Activated CD8-positive, alpha-beta memory T cell treated with anti-CD3 and anti-CD28 coated beads, Interleukin-2, amount 50 U/mL, for 48 hours (primary cell): ENCODE measurements at places on chromosomes 4 and X.

DNA sequence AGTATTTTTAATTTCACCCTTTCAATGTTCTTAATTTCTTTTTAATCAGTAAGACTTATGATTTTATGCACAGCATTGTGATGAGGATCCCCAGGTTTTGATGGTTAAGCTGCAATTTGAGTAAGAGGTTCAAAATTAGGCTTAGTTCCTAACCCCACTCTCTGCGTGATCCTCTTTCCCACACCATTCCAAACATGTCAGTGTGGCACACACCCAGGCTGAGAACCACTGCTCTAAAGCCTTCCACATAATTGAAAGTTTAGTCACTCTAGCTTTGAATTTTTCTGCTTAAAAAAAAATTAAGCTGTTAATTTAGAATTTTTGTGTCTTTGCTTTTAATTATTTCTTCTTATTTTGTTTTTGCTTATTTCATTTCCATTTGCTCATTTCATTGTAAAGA is 68.8 kb upstream of the SLC7A11 start:
- DNase-seq = no peak

DNA sequence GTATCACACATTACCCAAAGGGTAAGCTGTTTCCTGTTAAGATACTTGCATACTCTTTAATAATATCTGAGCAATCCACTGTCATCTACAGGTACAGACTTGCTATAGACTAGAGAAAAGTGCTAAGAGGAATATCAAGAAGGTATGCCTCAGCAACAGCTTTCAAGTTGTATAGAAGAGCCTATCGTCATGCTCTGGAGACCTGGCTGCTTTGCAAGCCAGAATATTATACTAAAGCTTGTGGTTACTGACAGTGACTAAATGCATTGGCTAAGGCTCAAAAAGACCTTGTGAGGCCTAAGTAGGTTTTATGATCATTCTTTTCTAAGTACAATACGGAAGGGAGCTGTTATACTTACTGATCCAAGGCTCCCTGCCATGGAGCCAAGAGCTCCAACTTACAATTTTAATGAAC is 11.3 kb downstream of the LAMP2 start:
- no peak for DNase-seq

DNA sequence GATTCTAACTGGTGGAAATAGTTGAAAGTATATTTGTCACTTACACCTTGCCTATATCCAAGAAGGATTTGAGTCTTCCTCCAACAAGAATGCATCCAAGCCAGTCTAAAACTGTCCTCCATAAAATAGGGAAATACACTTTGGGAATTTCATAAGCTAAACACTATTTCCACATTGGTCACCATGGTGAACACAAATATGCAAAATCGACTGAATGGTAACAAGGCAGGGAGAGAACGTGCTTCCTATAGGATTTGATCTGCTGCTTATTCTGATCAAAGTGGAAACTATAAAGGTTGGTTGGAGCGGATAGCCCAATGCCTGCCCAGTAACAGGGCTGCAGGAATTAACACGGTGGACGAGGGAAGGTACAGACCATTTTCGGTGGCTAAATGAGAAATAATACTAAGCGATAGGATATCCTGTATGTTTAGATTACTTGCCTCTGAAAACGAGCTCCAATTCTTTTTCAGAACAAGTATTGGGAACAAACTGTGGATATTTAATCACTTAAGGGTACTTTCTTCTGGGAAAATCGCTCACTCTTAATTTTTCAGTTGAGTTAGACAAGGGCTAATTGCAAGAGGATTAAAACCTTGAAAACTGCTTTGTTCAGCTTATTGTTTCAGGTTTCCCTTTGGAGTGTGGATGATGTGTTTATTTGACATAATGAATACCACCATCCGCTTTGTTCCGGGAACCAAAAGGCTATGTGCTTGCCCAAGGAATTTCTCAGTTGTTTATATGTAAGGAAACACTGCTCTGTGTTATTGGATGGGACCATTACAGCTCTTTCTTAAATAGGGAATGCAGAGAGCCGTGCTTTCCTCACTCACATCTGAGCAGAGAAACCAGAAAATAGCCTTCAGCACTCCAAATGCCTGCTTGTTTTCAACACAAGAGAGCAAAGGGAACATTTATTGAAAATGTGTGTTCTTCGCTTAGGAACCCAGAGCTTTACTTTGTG is 194.4 kb downstream of the CBR4 start:
- DNase-seq = no peak

- DNase-seq = peak; percentile 41
These were observed 717 bp downstream of the EDA start for GRCh38 chrX:69616457-69617203.

DNA sequence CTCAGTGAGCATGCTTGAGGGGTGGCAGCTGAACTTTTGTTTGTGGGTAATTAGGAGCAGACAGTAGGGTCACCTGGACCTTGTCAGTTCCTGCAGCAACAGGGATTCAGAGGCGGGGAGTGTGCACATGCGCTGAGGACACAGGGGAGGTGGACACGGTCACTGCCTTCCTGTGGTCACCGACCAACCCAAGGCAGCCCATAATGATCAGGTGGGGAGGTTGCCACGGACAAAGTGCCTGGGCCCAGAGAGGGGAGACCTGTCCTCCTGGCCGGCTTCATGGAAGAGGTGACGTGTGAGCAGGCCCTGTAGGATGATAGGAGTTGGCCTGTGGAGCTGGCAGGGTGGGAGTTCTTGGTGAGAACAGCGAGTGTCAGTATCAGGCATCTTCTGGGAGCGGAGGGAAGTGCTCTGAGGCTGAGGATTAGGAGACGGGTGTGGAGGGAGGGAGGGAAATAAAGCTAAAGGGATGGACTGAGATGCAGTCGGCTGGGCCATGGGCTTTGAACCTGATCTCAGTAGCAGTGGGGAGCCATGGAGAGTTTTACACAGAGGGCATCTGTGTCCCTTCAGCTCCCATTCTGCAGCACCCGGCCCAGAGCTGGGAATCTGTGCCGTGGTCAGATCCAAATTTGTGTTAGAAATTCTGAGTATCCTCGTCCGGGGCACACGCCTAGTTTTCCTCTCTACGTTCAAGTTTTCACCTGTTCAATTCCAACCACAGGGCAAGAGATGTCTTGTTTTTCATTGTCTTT is 100.0 kb downstream of the PSAPL1 start:
- no peak for DNase-seq

DNA sequence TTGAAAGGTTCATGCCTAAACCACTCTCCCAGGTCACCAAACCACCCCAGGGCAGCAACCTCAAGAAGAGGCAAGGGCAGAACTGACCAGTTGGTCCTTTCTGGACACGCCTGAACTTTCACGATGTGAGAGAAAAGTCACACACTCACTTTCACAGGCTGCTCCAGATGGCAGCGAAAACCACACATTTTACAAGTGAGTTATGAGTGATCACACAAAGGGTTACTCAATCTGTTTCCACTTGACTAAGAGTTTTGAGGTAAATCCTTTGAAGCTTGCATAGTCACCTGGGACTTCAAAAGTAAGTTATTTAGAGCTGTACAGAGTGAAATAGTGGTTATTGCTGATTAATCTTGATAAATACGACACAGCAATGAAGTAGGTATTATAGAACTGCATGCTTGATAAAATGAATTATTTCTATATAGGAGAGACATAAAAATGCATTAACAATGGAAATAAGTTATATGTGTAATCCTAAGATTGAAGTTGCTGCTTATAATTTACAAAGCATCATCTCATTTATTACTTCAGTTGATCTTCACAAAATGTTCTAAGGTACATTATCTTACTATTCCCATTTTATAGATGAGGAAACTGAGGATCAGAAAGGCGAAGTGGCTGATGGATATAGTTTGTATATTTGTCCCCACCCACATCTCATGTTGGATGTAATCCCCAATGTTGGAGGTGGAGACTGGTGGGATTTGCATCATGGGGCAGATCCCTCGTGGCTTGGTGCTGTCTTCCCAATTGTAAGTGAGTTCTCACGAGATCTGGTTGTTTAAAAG is 103.0 kb upstream of the KLF3 start:
- no peak for DNase-seq

DNA sequence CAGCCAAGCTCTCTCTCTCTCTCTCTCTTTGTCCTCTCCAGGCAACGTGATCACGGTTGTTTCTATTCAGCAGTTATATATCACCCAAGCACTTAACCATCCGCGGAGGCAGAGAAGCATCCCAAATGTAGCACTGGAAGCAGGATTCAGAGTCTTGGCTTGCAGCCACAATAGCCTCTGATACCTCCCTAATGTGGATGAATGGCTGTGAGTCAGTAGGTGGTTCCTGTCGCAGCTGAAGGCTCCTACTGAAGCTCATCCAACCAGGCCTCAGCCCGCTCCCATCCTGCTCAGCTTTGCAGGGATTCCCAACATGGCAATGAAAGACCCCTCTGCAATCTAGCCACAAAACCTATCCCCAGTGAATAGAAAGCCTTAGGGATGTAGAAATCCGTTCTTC is 5.1 kb downstream of the HS6ST2 start:
- no peak for DNase-seq

GRCh38 chrX:52346174-52347165 is 22.4 kb upstream of the XAGE2 start:
- peak; percentile 52 for DNase-seq

- DNase-seq = no peak
These were observed 234.8 kb upstream of the DIPK2B start for GRCh38 chrX:45435481-45435880.

- DNase-seq = no peak
These were observed 230.7 kb upstream of the GK2 start for GRCh38 chr4:79638735-79639134.

DNA sequence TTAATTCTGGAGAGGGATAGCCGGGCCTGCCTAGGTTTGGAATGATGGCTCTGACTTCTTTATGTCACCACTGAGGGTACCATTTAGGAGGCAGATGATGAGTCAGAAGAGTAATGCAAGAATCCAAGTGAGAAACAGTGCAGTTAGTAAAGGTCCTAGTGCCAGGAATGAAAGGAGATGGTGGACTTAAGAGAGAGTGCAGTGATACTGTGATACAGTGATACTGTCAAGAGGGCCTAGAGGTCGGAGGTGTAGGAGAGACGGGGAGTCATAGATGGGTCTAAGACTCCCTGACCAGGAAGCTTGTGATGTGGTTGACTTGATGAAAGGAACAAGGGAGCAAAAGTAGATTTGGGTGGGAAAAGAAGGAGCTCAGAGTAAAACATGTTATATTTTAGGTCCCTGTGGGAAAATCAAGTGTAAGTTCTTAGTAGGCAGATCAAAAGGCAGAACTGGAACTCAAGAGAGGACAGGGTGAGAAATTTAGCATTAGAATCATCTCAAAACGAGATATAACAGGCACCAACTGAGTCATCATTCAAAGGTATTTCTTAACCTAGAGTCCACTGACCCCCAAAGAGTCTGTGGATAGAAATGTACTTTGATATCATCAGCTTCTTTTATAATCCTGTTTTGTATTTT is 85.0 kb downstream of the NFKB1 start:
- no peak for DNase-seq

DNA sequence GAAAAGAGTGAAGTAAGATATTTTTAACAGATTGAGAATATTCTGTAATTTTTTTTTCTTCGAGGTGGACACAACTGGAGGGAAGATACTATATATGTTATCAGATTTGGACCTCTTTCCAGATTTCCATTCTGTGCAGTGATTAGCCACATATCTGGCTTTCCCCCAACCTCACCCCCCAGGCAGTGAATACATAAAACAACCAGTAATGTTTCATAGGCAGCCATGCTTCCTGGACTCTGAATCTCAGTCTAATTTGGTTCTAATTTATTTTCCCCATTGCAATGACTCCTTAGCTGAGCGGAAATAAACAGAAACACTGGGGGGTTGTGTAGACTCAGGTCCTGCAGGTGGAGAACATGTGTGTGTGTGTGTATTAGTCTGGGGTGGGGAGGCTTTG is 226.5 kb downstream of the FBXW7 start:
- DNase-seq = no peak

GRCh38 chrX:11214346-11215190 is 78.6 kb upstream of the AMELX start:
- no peak for DNase-seq

- no peak for DNase-seq
These were observed 107.8 kb upstream of the GPC4 start for GRCh38 chrX:133523081-133523487.

GRCh38 chrX:132044953-132045352 is 21.9 kb downstream of the STK26 start:
- no peak for DNase-seq

DNA sequence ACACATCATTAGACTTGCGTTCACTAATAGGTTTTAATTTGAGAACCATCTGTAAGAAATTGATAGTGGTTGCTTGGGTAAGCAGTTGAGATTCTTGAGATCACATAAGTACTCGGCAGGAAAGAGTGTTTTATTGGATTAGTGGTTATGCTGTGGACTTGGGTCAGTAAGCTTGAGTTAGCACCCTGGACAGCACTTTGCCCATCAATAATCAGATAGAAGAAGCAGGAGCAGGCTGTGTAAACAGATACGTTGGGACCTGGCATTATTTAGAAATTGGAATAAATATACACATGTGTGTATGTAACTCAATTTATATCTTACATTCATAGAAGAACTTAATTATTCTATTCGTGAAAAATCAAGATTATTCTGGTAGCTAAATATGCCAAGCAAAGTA is 357.5 kb upstream of the SMIM31 start:
- no peak for DNase-seq
